ENCODE measurements at places on chromosomes 4 and X.
A peak's percentile ranks its signal among the peaks of the same experiment; 100 is the strongest.

DNA sequence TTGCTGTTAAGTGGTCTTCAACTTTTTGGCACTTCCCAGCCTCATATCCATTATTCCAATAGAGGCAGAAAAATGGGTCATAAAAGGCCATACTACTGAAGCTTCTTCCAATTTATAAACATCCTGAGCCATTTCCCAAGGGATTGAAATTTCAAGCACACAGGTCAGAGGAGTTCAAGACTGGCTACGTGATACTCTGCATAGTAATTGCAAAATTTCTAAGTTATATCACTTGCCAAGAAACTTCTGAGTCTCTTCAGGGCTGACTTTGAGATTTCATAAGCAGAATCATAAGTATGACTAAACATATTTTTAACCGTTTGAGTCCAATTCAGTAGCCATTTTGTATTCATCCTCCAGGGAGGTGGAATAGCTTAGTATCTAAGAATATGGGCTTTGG, 75.6 kb upstream of the RXFP1 start:
- DNase-seq = no peak

- DNase-seq = no peak
These were observed 46.8 kb downstream of the GSTCD start for GRCh38 chr4:105755375-105755774.

DNA sequence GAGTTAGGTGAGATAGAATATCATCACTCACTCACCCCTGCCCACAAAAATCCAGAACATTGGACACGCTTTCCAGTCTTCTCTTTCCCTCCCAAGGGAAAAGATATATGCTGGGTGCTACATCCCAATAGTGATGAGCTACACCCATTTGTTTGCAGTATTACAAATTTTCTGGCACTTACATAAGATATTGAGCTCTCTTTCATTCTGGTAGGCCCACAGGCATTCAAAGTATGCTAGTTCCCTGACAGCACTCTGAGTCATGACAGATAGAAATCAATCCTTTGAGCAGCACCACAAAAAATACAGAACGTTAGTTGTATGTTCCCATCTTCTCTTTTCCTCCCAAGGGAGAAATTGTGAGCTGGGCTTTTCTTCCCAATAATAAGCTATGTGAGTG, 477.6 kb upstream of the GRID2 start:
- no peak for DNase-seq

- DNase-seq = no peak
These were observed 24.7 kb upstream of the FRYL start for GRCh38 chr4:48804584-48805301.

- no peak for DNase-seq
These were observed 124.7 kb upstream of the CPEB2 start for GRCh38 chr4:14877246-14878225.

- no peak for DNase-seq
These were observed 30.1 kb upstream of the PRDX4 start for GRCh38 chrX:23637187-23637586.

- DNase-seq = no peak
These were observed 6.4 kb downstream of the SCML2 start for GRCh38 chrX:18348047-18348446.

GRCh38 chr4:2819244-2820215, 24.1 kb upstream of the ADD1 start:
- DNase-seq = no peak

DNA sequence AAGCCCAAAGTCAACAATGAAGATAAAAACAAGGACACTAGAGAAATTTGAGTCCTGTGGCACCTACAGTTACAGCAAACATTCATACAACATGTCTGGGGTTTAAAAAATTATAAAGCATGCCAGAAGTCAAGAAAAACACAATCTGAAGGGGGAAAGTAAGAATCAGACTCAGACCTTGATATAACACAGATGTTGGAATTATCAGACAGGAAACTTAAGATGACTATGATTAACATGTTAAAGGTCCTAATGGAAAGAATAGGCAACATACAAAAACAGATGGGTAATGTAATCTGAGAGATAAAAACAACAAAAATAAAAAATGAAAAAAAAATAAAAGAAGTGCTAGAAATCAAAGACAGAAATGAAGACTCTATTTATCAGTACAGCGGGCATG, 446.5 kb downstream of the SPRY1 start:
- DNase-seq = no peak

- no peak for DNase-seq
These were observed 32.2 kb downstream of the PSAPL1 start for GRCh38 chr4:7402526-7402925.

GRCh38 chrX:24498975-24499374, 33.9 kb downstream of the PDK3 start:
- DNase-seq = no peak

DNA sequence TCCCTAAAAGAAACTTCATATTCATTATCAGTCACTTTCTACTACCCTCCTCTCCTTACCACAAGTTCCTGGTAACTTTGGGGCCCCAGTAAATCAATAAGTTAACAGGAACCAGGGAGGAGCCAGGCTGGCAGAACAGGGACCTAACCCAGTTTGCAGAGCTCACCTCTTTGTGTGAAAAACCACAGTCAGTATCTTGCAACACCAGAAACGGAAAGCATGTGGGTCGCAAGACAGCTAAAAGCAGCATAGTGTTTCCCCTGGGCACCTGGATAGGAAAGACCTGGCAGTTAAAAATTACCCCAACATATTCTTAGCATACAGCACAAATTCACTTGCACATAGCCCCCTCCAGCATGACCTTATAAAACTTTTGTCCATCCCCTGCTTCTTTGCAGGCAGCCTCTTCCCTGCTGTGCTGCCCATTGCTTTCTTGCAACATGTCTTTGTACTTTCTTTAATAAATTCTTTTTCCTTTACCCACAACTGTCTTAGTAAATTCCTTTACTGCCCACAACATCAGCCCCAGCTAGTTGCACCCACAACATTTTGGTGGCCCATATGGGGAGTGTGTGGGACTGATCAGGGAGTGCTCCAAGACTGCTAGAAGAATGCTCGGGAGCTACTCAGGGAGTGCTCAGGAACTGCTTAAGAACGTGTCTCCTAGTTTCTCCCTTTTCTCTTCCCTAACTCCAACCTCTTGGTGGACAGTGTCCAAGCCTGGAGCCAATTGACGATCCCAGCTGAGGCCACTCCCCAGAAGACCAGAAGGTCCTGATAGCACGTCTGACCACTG, 83.4 kb downstream of the MSN start:
- no peak for DNase-seq

GRCh38 chr4:153787061-153787560, 1.8 kb downstream of the SFRP2 start:
- no peak for DNase-seq

DNA sequence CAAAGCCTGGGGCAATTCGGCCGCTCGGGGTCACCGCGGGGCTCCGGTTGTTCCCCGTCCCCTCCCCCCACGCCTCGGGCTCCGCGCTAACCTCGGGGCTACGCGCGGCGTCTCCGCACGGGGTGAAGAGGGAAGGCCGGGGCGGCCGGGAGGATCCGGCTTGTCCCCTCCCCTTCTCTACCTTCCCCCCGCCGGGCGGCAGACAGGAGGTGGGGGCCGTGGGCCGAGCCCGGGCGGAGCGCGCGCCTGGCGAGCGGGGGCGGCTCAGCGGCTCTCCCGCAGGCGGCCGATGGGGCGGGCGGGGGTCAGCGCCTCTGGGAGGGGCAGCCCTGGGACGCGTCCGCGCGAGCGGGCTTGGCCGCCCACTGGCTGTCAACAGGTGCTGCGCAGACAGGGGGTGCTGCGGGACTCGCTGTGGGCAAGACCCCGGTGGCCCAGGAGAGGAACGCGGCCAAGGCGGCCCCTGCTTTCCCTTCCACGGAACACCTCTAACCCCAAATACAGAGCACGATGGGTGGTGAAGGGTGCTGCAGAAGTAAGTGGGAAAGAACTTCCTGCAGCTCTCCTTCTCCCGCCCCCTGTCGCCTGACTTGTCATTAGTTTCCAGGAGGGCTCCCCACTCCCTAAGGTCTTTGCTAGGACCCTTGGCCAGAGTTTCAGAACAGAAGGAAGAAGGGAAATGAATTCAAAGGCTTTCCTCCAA, at the start of gene PDGFC:
Gene PDGFC, minus strand, starts transcription at position 124 of the 703 bp plus-strand sequence. CDS start 896 bp downstream, outside the sequence.
- peak; percentile 83 for DNase-seq

- DNase-seq = no peak
These were observed 234.2 kb upstream of the MID1 start for GRCh38 chrX:10854594-10854993.

DNA sequence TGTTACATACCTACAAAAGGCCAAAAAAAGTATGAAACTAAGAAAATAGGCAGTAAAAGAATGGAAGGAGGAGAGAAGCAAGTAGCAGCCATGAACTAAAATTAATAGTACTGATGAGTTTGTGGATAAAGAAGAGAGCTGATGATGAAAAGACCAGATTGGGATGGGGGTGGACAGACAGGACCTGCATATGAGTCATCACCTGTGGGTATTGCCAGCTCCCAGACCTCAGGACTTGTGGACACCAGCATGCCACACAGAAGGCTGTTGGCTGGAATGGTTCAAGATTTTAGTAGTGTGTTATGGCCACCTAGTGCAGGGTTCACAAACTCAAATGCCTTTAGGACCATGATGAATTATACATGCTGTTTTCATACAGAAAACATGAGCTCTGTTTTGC, 58.9 kb downstream of the ARX start:
- DNase-seq = no peak

GRCh38 chr4:74932832-74933561, at the start of gene PARM1:
PARM1 (plus strand) TSS chr4:74933116; CDS start chr4:74933328, 212 bp downstream.
- DNase-seq = peak; percentile 92
